ENCODE measurements at places on chromosomes 16 and 17.

- DNase-seq, result no peak
These were observed at the start of gene ZACN for GRCh38 chr17:76078860-76079534. Gene ZACN, plus strand, starts transcription at chr17:76079182. Its CDS starts 83 bp downstream, at chr17:76079265.

GRCh38 chr17:74920642-74921025, 2.4 kb downstream of the USH1G start:
- DNase-seq, result no peak

DNA sequence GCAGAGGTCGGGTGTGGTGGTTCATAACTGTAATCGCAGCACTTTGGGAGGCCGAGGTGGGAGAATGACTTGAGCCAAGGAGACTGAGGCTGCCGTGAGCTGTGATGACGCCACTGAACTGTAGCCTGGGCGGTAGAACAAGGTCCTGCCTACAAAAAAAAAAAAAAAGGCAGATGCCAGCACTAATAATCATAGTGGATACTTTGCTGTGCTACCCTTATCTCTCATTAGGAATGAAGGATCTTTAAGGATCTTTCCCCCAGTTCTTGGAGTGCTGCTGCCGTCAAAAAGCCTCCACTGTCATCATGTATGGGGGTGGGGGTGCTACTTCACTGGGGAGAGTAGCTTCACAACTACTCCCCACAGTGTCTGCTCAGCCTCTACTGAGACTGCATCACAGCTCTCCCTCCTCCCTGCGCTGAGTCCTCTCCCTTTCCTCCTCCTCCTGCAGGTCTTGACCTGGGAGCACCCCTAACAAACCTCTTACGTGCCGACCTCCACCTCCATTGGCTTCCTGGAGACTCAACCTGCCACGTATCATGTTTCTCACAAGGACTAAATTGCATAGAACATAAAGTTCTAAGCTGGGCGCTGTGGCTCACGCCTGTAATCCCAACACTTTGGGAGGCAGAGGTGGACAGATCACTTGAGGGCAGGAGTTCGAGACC, 24.4 kb upstream of the ST6GALNAC1 start:
- DNase-seq, result no peak

DNA sequence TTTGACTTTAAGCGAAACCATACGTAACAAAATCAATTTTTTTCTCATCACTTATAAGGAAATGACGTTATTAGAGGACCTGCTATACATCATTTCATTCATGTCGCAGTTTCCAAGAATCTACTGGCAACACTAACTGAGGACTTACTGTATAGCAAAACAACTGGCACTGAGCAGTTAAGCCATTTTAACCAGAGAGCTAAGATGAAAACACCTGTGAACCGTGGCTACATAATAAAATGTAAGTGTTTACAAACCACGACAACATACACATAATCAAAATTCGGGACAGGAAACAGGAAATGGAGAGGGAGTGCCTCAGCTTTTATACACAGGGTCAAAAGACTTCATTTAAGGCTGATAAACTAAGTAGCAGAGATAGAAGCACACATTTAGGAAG, 29.5 kb downstream of the METTL16 start:
- DNase-seq, result no peak

DNA sequence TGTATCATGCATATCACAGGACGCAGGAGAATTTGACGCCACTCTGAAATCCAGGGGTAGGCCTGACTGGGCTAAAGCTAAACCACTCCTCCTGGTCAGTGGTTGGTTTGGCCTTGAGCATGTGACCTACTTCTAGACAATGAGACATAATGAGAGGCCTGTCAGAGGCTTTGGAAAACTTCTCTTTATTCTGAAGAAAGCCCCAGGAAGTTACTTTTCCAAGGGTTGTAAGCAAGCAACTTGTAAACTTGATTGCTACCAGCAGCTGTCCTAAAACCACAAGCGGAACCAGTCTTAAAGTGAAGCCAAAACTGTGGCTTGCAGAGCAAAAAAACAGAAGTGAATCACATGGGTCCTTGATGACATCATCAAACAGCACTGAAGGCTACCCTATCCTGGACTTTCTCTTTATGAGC, 138.2 kb upstream of the COX10 start:
- DNase-seq, result no peak

DNA sequence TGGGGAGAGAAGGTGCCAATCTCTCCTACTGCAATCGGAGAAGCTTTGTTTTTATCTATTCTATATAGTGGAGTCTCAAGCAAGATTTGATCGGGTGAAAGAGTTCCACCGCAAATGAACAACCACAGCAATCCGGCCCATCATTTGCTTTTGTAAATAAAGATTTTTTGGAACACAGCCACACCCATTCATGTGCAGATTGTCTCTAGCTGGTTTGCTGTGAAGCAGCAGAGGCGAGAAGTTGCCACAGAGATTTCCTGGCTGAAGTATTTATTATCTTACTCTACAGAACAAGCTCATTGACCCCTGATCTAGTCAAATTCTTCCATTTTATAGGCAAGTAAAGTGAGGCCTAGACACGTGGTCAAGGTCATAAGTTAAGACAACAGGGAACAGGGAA, 195.5 kb upstream of the TNRC6C start:
- DNase-seq, result no peak

DNA sequence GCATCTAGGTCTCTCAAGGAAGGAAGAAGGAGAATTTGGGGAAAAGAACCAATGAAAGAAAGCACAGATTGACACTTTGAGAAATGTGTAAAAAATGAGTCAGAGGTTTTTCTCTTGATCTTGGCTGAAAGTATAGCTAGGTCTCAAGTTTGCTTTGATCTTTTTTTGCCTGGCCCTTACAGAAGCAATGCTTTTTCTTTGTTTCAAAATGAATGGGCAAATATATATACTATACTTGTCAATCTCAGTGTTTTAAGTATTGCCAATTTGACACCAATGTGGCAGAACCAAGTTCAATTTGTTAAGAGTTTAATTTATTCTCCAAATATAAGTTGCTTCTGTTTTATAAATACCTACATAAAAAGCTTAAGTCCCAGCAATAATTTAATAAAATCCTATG, 119.6 kb downstream of the PPM1E start:
- DNase-seq, result no peak

- DNase-seq, result peak; percentile 53
These were observed 481.9 kb downstream of the SOX9 start for GRCh38 chr17:72602517-72603419.

- no peak for DNase-seq
These were observed 722.0 kb downstream of the KCNJ2 start for GRCh38 chr17:70891306-70891705.

GRCh38 chr17:28161311-28161710, 118.8 kb downstream of the NLK start:
- no peak for DNase-seq

DNA sequence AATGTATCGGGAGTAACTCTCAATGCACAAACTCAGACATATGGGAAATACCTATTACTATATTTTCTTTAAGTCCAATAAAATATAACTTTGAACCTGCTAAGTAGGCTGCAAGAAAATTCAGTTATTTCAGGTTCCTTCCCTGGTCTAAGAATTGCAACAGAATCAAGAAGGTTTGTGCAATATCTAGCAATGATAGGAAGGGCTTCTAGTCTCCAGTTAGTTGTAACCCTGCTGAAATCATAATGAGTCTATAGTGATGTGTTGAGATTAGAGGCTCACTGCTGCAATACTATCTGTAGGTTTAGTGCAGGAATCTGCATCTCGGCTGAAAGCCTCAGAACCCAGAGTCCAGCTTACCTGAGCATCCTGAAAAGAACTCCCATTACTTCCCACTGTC, 110.5 kb downstream of the PMP22 start:
- no peak for DNase-seq

- DNase-seq, result no peak
These were observed 40.0 kb downstream of the CMTM4 start for GRCh38 chr16:66656547-66656946.

GRCh38 chr17:10683853-10684252, 13.5 kb downstream of the SCO1 start:
- DNase-seq, result peak; percentile 28

DNA sequence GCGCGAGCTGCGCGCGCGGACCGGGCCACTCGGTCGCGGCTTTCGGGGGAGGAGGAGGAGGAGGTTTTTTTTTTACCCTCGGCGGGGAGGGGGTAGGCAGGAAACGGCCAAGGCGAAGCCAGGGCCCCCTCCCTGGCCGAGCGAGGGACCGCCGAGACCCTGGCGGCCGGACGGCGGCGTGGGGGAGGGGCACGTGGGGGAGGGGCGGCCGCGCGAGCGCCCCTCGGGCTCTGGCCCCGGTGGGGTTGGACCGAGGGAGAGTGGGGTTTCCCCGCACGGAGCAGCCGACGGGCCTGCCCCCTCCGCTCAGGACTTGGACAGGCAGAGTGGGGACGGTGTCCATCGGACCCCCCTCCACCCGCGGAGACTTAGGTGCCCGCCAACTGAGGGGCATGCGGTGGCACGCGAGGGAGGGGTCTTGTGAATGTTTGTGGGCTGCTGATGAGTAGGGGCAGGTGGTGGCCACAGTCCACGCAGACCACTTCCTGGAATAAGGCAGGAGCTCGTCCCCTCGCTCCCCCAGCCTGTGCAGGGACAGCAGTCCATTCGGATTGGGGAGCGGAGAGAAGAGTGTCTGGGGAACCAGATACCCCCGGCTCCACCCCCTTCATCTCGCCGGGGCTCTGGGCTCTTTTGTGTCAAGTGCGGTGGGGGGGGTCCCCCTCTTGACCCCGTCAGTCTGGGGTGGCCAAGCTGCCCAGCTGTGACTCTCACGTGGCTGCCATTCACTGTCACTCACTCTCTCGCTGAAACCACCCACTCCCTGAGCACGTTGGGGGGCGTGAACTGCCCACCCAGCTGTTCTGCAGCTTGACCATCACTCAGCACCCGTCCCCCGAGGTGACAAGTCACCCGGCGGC, 3.0 kb upstream of the CHD3 start:
- peak; percentile 65 for DNase-seq

- peak; percentile 32 for DNase-seq
These were observed 20.5 kb downstream of the EFTUD2 start for GRCh38 chr17:44878627-44879221.

Measured in AG08396 (cell line).